HFFc6 (cell line): ENCODE measurements at places on chromosomes 2 and 18. TPM values are rescaled to one million over a fixed set of nuclear protein-coding genes. Genes with fewer than 3 reads are reported as not detected.

The CROCC2 gene
- total RNA-seq, result not detected in 3 replicates

The TYMS gene
- total RNA-seq, result 88.6 to 170 TPM (median 129 TPM) in 3 replicates

The SLC38A11 gene
- total RNA-seq, result 1.5 to 2.4 TPM (median 2.1 TPM) in 3 replicates

The IL1RL2 gene
- not detected in 3 replicates for total RNA-seq

The SH3RF3 gene
- total RNA-seq, result 2.6 to 4.4 TPM (median 3.0 TPM) in 3 replicates

The FBXO48 gene
- 0.21 to 0.76 TPM (median 0.69 TPM) in 3 replicates for total RNA-seq

The GKN1 gene
- not detected in 2 replicates for total RNA-seq

The MAIP1 gene
- 19.2 to 23.3 TPM (median 22.2 TPM) in 3 replicates for total RNA-seq

The ID2 gene
- 84.5 and 97.5 TPM in 2 replicates for total RNA-seq

The DRC1 gene
- total RNA-seq, result not detected in 3 replicates

The LHCGR gene
- total RNA-seq, result not detected in 3 replicates

The CCDC141 gene
- not detected in 2 replicates for total RNA-seq

The CHRNG gene
- not detected in 3 replicates for total RNA-seq

The SNX17 gene
- total RNA-seq, result 144 to 163 TPM (median 152 TPM) in 3 replicates

GRCh38 chr2:23605236-23605635, 220.3 kb downstream of the KLHL29 start:
- no peak overlapping the region; the same call in 1 of the 2 replicates for H3K27ac ChIP-seq
- H3K4me3 ChIP-seq, result no peak overlapping the region
- peaks cover 15% of the 10 kb centered on the region for H3K36me3 ChIP-seq
- no peaks in the 10 kb centered on the region; the same call in none of the 2 replicates for H3K27me3 ChIP-seq
- no peak for DNase-seq
- H3K4me1 ChIP-seq, result peaks cover 24% of the 10 kb centered on the region

GRCh38 chr2:17728210-17728609, 25.4 kb downstream of the SMC6 start:
- no peaks in the 10 kb centered on the region for H3K4me1 ChIP-seq
- H3K27me3 ChIP-seq, result no peaks in the 10 kb centered on the region
- peaks cover 11% of the 10 kb centered on the region; the same call in 1 of the 2 replicates for H3K36me3 ChIP-seq
- H3K4me3 ChIP-seq, result no peak overlapping the region

DNA sequence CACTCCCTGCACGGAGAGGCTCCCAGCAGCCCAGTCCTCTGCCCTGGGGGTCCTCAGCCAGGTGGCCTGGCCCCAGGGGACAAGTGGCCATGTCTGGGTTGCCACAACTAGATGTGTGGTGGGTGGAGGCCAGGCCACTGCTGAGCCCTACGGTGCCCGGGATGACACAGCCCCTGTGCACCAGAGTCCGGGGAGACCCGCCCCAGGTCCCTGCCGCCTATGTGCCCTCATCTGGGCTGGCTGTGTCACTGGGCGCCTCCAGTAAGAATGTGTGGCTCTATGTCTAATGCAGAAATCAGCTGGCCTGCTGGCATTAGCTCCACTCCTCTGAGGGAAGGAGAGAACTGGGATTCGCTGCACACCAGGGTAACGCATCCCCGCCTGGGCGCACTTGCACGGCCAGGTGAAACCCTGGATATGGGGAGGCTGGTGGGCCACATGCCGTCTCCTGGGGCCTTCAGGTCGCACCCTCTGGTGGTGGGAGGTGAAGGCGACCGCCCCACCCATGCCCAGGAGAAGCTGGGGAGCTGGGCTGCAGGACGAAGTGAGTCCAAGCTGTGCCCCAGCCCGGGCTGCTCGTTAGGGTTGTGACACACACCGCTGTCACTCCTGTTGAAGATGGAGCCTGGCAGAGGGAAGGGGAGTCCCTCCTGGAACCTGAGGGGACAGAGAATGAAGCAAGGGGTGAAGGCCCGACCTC, 136.1 kb downstream of the PTGR3 start:
- no peak for DNase-seq
- no peaks in the 10 kb centered on the region; the same call in none of the 2 replicates for H3K27me3 ChIP-seq

- H3K27ac ChIP-seq, result no peak within 1 kb of the TSS
- peak within 1 kb of the TSS; percentile 62 for H3K4me3 ChIP-seq
- no peaks in the 10 kb centered on the region; the same call in 1 of the 2 replicates for H3K36me3 ChIP-seq
Measured at GRCh38 chr2:86337244-86337835, at the start of gene REEP1. Gene REEP1, minus strand, starts transcription at chr2:86337626. Its CDS starts 116 bp downstream, at chr2:86337510.

DNA sequence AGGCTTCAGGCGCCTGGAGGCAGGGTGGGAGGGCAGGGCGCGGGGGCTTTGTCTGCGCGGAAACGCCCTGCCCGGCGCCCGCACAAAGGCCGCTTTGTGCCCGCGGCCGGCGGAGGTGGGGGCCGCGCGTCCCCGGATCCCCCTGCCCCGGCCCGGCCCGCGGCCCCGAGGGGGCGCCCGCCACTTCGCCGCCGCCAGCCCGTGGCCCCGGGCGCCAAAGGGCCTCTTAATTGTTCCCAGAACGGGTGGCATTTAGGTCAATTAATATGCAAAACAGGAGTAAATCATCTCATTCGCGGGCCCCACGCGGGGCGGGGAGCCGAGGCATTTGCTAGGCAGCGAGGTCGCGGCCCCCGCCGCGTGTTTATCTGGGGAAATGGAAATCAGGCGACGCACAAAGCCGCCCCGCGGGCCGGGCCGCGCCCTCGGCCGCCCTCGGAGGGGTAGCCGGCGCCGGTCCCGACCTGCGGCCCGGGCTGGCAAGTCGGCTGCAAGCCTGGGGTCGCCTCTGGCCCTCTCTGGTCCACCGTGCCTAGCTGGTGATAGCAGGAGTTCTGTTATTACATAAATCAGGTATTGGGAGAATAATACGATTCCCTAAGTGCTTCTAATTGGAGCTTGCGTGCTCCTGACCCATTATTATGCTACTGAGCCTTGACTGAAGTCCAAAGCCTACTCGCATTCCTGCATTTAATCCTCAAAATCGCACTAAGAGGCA, 148.2 kb upstream of the GLI2 start:
- no peak for DNase-seq
- peaks cover 36% of the 10 kb centered on the region for H3K36me3 ChIP-seq
- peaks cover 42% of the 10 kb centered on the region for H3K4me1 ChIP-seq
- no peak overlapping the region for H3K27ac ChIP-seq
- H3K4me3 ChIP-seq, result no peak overlapping the region

DNA sequence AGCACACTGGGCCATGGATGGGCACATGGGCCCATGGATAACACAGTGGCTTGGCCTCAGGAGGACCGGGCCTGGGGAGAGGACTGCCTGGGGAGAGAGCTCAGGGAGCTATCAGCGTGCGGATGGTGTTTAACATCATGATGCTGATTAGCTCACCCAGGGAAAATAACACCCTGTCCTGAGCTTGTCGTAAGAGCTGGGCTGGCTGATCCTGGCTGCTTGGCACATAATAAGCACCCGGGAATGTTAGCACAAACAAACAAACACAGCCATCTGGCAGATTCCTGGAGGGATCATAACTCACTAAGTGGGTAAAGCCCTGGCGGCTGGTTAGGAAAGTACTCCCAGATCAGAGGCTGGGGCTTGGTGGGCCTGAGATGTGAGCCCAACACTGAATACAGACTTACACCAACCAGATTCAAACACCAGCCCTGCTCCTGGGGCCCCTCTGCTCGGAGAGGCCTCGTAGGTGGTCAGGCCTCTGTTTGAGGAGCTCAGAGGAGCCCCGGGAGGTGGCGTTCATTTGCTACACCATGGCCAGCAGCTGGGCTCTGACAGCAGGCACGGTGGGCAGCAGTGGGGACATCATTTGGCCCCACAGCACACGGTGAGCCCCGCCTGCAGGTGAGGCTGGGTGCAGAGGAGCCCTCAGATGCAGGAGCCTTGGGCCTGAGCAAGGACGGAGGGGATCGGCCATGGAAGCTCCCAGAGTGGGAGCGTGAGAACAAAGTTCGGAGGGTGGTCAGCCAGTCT, 193.4 kb upstream of the HDAC4 start:
- DNase-seq, result no peak
- no peak overlapping the region for H3K4me3 ChIP-seq
- H3K36me3 ChIP-seq, result peaks cover 21% of the 10 kb centered on the region

DNA sequence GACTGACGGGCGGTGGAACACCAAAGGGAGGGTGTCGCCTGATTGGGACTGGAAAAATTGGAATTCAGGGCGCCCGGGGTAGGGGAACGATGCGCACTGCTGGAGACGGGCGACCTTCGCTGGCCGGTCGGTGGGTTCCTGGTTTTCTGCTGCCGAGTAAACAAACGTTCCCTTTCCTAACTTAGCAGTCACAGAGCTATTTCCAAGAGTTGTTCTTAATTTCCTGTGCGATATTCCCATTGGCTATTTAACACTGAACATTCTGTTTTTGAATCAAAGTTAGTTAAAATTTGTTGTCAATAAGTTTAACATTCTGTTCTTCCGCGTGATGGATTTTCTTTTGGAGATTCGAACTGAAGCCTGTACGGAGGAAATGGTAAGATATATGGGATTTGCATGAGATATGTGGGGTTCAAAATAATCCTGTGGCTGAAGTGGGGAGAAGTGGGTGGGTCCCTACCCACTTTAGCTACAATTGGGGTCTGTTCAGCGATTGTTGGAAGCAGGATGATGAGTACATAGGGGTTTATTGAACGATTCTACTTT, 862 bp downstream of the C18orf54 start:
- H3K27me3 ChIP-seq, result peaks cover 2% of the 10 kb centered on the region; the same call in 1 of the 2 replicates
- peaks cover 9% of the 10 kb centered on the region for H3K36me3 ChIP-seq
- peak overlapping the region; percentile 96 for H3K4me3 ChIP-seq
- peaks cover 25% of the 10 kb centered on the region for H3K4me1 ChIP-seq

GRCh38 chr2:210540900-210541289, 15.5 kb upstream of the CPS1 start:
- no peak for DNase-seq
- H3K4me3 ChIP-seq, result no peak overlapping the region
- no peaks in the 10 kb centered on the region for H3K27me3 ChIP-seq
- no peak overlapping the region for H3K27ac ChIP-seq

DNA sequence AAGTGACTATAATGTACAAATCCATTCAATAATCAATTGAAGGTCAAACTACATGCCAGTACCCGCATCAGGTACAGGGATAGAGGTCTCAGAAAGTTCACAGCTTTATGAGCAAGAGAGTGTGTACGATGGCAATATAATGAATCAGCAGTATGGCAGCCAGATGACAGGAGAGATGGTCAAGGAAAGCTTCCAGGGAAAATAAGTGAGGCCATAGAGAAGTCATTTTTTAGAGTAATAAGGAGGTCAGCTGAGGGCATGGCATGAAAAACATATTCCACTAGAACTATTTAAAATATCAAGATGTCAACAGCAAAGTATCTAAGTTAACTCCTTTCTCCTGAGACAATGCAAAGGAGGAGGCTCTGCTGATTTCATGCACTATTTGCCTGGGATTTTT, 108.0 kb downstream of the SLC8A1 start:
- peaks cover 5% of the 10 kb centered on the region for H3K27me3 ChIP-seq
- no peaks in the 10 kb centered on the region; the same call in 1 of the 2 replicates for H3K36me3 ChIP-seq
- peak overlapping the region; percentile 56 for H3K27ac ChIP-seq
- peak overlapping the region; percentile 1; the same call in 1 of the 2 replicates for H3K4me3 ChIP-seq

GRCh38 chr2:3192920-3193319, 184.7 kb downstream of the EIPR1 start:
- peaks cover 4% of the 10 kb centered on the region for H3K36me3 ChIP-seq
- no peak overlapping the region for H3K27ac ChIP-seq
- DNase-seq, result no peak
- no peaks in the 10 kb centered on the region for H3K4me1 ChIP-seq
- no peak overlapping the region for H3K4me3 ChIP-seq

DNA sequence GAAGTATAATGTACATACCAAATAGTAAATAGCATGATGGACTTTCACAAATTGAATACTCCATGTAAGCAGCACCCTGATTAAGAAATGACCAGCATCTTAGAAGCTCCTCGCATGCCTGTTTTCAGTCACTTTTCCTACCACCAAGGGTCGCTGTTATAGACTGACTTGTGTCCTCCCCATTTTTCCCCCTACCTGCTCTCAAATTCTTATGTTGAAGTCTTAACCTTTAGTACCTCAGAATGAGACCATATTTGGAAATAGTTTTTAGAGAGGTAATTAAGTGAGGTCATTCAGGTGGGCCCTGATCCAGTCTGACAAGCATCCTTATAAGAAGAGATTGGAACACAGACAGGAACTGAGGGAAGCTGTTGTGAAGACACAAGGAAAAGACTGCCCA, 125.9 kb downstream of the LYPD6 start:
- peaks cover 46% of the 10 kb centered on the region for H3K36me3 ChIP-seq
- no peak overlapping the region; the same call in 1 of the 2 replicates for H3K4me3 ChIP-seq
- H3K27me3 ChIP-seq, result no peaks in the 10 kb centered on the region; the same call in 1 of the 2 replicates
- H3K27ac ChIP-seq, result no peak overlapping the region
- H3K4me1 ChIP-seq, result peaks cover 18% of the 10 kb centered on the region; the same call in 1 of the 2 replicates

- H3K27me3 ChIP-seq, result peaks cover 5% of the 10 kb centered on the region
- peak; percentile 95 for DNase-seq
- H3K27ac ChIP-seq, result peak overlapping the region; percentile 97
- no peaks in the 10 kb centered on the region for H3K36me3 ChIP-seq
Measured at GRCh38 chr18:79484661-79485621, 89.2 kb downstream of the NFATC1 start.

- H3K4me1 ChIP-seq, result peaks cover 21% of the 10 kb centered on the region; the same call in 1 of the 2 replicates
- peaks cover 12% of the 10 kb centered on the region; the same call in 1 of the 2 replicates for H3K27me3 ChIP-seq
- H3K4me3 ChIP-seq, result no peak overlapping the region
Measured at GRCh38 chr18:13380691-13381070, 162.1 kb downstream of the LDLRAD4 start.

GRCh38 chr2:19403785-19404184, 45.4 kb upstream of the OSR1 start:
- no peak overlapping the region for H3K27ac ChIP-seq
- no peak overlapping the region for H3K4me3 ChIP-seq
- no peaks in the 10 kb centered on the region for H3K36me3 ChIP-seq
- peaks cover 12% of the 10 kb centered on the region; the same call in 1 of the 2 replicates for H3K27me3 ChIP-seq

- peak overlapping the region; percentile 81 for H3K27ac ChIP-seq
- H3K4me3 ChIP-seq, result peak overlapping the region; percentile 62
- H3K4me1 ChIP-seq, result peaks cover 45% of the 10 kb centered on the region
- peaks cover 9% of the 10 kb centered on the region; the same call in 1 of the 2 replicates for H3K36me3 ChIP-seq
- peak; percentile 75 for DNase-seq
Measured at GRCh38 chr2:229174794-229175496, 96.1 kb downstream of the PID1 start.

GRCh38 chr2:165790466-165790865, 3.6 kb downstream of the GALNT3 start:
- H3K4me3 ChIP-seq, result no peak overlapping the region; the same call in 1 of the 2 replicates
- DNase-seq, result no peak
- H3K27me3 ChIP-seq, result peaks cover 3% of the 10 kb centered on the region; the same call in 1 of the 2 replicates
- H3K36me3 ChIP-seq, result no peaks in the 10 kb centered on the region
- H3K27ac ChIP-seq, result no peak overlapping the region

DNA sequence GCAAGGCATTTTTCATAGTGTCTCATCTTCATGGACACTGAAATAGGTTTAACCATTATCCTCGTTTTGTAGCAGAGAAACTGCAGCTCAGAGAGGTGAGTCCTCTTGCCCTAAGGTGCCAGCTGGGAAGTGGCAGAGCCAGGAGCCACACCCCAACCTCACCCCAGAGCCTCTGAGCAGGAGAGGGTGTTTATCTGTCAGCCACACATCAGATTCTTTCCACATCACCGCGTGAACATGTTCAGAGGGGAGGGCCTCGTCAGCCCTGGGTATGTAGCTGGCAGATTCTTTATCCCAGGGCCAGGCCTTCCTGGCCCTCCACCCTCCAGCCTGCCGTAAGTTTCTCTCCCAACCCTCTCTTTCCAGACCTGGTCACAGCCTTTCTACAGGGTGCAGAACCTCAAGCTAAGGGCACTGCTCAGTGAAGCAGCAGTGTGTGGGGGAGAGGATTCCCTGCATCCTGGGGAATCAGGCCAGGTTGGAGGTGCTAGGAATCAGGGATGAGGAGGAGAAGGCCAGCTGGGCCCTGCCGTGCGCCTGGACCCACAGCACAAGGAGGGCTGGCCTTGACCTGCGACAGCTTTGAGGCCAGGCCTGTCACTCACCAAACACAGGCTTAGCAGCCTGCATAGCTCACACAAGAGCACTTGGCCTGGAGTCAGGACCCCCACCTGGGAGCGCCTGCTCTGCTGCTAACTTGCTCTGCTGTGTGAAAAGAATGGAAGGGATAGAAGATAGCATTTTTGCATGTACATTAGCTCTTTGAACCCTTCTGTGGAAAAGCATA, 111.3 kb upstream of the MCFD2 start:
- H3K4me1 ChIP-seq, result peaks cover 16% of the 10 kb centered on the region
- H3K36me3 ChIP-seq, result peaks cover 9% of the 10 kb centered on the region
- no peak for DNase-seq
